A549 treated with AZD2906 at 1 μM for 4 hours (cell line): ENCODE measurements at places on chromosomes 16 and 17. TPM values are rescaled to one million over a fixed set of nuclear protein-coding genes. Genes with fewer than 3 reads are reported as not detected.

TBC1D3H gene
- total RNA-seq: not detected in 5 replicates

PABPN1L gene
- total RNA-seq: 0.08 to 0.11 TPM in 2 of 5 replicates, not detected in the others

PIRT gene
- total RNA-seq: not detected in 5 replicates

DYNC1LI2 gene
- 39.0 to 57.7 TPM (median 46.9 TPM) in 5 replicates for total RNA-seq

SULT1A1 gene
- total RNA-seq: 4.5 to 6.0 TPM (median 5.7 TPM) in 5 replicates

TP53TG3E gene
- total RNA-seq: not detected in 5 replicates

GNG13 gene
- not detected in 5 replicates for total RNA-seq

MYH13 gene
- total RNA-seq: 0.01 to 0.02 TPM (median 0.02 TPM) in 4 of 5 replicates, not detected in the other

SSTR5 gene
- total RNA-seq: 0.51 to 0.79 TPM (median 0.60 TPM) in 5 replicates

CCDC200 gene
- not detected in 5 replicates for total RNA-seq

RNU2-1 gene
- not detected in 5 replicates for total RNA-seq

MYL4 gene
- total RNA-seq: 0.11 to 0.21 TPM in 2 of 5 replicates, not detected in the others

IRX3 gene
- 4.8 to 7.4 TPM (median 6.6 TPM) in 5 replicates for total RNA-seq

PIGQ gene
- total RNA-seq: 28.4 to 42.0 TPM (median 39.2 TPM) in 5 replicates

KRTAP2-2 gene
- total RNA-seq: not detected in 5 replicates

SPATA32 gene
- total RNA-seq: 0.08 to 0.15 TPM (median 0.11 TPM) in 4 of 5 replicates, not detected in the other

TRPV2 gene
- 0.36 to 0.83 TPM (median 0.53 TPM) in 5 replicates for total RNA-seq

SKA2 gene
- 86.0 to 161 TPM (median 89.5 TPM) in 5 replicates for total RNA-seq

CASKIN1 gene
- 0.23 to 1.00 TPM (median 0.47 TPM) in 5 replicates for total RNA-seq

CRHR1 gene
- 0.09 to 0.28 TPM (median 0.12 TPM) in 5 replicates for total RNA-seq

CTRB2 gene
- total RNA-seq: 0.16 TPM in 1 of 5 replicates, not detected in the others
